ENCODE measurements at places on chromosomes 11 and 22.

DNA sequence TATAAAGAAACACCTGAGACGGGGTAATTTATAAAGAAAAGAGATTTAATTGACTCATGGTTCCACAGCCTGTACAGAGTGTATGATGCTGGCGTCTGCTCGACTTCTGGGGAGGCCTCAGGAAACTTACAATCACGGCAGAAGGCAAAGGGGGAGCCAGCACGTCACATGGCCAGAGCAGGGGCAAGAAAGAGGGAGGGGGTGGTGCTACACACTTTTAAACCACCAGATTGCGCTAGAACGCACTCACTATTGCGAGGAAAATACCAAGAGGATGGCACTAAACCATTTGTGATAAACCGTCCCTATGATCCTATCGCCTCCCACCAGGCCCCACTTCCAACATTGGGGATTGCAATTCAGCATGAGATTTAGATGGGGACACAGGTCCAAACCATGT, 79.7 kb upstream of the CARD18 start:
- DNase-seq: no peak

DNA sequence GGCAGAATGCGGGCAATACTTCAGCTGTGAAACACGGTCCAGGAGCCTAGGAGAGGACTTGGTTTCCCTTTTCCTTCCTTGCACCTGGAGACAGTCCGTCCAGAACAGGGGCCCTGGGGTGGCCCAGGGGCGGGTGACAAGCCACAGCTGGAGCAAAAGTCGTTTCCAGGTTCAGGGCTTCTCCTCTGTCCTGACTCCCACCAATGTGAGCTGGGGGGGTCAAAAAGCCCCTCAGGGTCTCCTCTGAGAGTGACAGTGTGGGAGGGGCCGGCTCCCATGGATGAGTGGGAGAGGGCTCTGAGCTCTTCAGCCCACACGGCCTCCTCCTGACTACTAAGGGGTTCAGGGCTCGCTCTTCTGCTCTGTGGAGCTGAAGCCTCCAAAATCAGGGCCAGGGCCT, 20.1 kb upstream of the ARFGAP3 start:
- no peak for DNase-seq

GRCh38 chr22:30115705-30116104, 35.4 kb downstream of the HORMAD2 start:
- DNase-seq: no peak

DNA sequence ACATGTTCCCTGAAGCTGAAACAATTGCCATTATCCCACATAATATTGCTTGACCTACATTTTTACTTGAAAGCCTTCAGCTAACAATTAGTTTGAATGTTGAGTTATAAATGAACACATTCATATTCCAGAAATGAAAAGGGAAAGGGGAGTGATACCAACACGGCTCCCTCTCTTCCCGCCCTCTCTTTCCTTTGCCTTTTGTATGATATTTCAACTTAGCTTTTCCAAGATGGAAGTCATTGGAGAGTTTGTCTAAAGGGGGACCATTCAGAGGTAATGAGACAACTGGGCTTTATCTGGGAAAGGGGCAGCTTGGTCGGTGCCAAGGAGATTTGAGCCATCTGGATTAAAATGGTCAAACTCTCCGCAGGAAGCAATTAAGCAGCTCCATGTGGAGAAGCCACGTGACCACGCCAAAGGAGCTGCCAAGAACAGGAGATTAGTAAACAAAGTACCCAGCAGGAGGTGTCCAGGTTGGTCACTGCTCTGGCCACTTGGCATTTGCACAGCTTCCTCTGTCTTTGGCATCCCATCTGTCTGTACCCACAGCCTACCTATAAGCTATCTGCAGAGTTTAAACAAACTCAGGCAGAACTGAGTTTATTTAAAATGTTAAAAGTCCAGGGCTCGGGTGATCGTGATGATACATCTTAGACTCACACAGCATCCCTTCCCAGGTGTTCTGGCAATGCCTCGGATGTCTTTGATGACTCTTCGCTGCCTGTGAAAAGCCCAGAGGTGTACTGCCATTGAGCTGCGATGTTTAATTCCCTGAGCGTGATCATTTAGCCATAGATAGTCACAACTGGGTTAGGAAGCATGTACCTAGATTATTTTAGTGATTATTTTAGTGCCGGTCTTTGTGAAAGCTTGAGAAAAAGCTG, 735.9 kb downstream of the NTM start:
- no peak for DNase-seq

GRCh38 chr11:16902182-16902581, 112.0 kb downstream of the PLEKHA7 start:
- no peak for DNase-seq

GRCh38 chr22:19492504-19493174, 12.9 kb downstream of the CDC45 start:
- DNase-seq: no peak

- DNase-seq: no peak
These were observed 546.8 kb downstream of the BUD13 start for GRCh38 chr11:116225784-116226585.

DNA sequence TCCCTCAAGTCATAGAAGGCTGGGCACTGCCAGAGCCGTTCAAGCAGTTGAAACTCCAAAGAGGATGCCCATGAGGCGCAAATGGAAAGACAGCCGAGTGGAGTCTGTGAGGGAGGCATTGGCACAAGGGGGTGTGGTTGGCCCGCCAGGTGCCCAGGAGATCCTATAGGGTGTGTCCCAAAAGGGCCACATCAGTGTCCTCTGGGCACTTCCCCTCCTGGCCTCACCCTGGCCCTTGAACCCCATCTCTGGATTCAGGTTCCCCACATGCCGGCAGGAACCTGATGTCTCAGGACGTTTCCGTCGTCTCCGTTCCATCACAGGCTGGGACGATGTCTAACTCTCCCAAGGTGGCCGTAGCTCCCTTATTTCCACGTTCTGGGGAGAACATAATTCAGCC, 54.3 kb downstream of the SBF1 start:
- no peak for DNase-seq

DNA sequence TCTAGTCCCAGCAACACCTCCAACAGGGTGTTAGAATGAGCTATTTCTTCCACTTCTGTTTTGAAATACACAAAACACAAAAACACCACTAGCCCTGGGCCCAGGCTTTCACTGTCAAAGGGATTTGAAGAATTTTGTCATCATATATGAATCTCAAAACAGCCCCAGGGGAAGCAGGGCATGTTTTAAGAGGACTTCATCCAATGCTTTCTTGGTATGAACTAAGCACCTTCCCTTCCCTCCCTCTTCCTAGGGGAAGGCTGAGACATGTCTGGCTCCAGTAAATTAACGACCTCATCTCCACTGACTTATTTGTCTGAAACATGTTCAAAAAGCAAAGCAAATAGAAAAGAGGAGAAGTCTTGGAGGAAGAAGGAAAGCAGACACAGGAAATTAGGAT, 75.7 kb upstream of the INCENP start:
- DNase-seq: no peak

- no peak for DNase-seq
These were observed 3.6 kb upstream of the SORL1 start for GRCh38 chr11:121448431-121448941.

GRCh38 chr11:48049036-48049435, 68.7 kb downstream of the PTPRJ start:
- DNase-seq: no peak

DNA sequence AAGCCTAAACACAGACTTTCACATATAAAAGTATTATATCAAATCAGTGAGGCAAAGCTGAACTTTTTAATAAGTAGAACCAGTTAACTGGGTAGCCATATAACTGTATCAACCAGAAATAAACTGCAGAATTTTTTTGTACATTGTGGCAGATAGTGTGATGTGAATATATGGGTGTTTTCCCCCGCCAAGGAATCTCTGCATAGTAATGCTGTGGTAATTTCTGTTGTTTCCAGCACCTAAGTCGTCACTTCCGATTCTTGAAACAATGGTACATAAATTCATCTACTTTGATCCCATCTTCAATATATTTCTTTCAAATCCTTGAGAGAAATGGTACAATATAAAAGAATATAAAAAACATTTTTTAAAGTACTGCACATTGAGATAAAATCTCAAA, 39.6 kb downstream of the NARS2 start:
- no peak for DNase-seq
